ENCODE measurements at places on chromosomes 2 and 18.
A peak's percentile ranks its signal among the peaks of the same experiment; 100 is the strongest.

GRCh38 chr18:9715978-9716774 is 8.1 kb downstream of the RAB31 start:
- DNase-seq = no peak

- DNase-seq = no peak
Observed at GRCh38 chr18:78447211-78447610, 532.4 kb upstream of the SALL3 start.

GRCh38 chr2:159356053-159356554 is 69.6 kb upstream of the WDSUB1 start:
- no peak for DNase-seq

DNA sequence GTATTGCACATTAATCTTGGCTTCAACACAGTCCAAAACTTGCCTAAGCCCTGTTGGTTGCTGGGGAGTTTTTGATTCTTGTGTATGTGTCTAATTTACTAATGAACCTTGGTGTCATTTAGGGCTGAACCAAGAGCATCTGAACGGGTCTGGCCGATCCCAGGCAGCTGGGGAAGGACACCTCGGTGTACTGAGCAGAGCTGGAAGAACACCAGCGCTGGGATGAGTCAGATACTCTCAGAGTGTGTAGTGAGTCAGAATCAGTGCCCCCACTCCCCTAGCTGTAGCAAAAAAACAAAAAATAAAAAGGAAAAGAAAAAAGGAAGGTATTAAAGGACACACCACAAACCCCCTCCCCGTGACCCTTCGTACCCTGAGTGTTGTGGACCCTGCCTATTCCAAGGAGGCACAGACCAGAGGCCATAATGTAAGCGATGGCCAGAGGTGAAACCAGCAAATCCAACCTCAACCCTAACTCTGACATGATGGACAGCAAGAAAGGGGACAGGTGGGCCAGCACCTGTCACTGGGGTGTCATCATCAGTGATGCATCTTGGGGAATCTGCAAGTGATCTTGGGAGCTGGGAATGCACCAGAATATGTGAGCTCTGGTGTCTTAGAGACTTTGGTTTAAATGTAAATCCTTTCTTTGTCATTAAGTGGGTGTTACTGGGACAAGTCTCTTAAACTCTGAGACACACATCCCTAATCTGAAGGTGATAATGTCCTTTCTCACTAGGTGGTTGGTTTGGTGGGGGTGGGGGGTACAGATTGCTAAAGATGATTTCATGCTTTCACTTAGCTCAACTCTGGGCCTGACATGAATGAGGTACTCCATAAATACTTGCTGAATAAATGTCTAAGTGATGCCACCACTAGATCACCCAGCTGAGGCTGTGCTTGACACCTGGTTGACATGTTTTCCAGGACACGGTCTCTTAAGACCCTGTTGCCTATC is 34.2 kb upstream of the NCOA1 start:
- DNase-seq = peak; percentile 43

DNA sequence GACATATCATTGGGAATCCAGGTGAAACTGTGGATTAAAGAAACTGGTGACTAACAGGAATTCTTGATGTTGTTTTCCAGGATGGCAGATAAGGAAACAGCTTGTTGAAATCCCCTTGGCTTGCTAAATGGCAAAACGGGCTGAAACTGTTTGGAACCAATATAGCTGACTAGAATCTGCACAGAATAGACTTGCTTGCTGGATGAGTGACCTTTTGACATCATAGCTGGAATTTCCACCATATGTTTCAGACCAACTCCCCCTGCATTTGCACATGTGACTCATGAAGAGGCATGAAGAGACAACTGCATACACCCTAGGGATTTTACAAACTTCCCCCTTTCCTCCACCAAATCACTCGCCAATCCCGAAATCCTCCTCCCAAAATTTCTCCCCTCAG is 87.7 kb upstream of the LYPD1 start:
- no peak for DNase-seq

DNA sequence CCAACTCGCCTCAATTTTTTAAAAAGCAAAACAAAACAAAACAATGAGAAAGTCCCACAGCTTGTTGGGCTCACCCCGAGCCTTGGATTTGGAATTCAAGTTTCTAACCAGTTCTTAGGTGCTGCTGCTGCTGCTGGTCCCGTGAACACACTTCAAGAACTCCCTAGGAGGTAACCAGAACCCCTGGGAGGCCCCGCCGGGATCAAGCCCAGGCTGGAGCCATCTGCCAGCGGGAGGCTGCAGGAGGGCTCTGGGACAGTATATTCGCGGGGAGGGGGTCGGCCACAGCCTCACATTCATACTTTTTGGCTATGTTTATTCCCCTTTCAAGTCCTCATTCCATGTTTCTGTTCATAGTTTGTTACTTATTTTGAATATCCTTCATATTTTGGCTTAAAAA is 223.4 kb downstream of the TFCP2L1 start:
- no peak for DNase-seq

- DNase-seq = no peak
Observed at GRCh38 chr2:11862049-11862448, 115.6 kb downstream of the LPIN1 start.

DNA sequence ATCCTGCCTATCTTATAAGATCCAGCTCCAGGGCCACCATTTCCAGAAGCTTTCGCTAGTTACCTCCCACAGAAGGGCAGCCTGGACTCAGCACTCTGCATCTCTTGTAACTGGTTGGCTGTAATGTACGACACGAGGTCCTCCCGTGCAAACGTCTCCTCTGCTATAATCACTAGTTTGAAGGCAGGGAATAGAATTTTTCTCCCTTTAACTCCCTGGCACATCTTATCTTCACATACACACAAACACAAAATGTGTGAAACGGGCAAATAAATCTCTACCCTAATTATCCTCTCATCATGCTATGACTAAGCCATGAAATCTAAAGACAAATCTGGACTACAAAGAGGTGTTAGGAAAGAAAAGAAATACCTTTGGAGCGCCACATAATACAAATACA is 36.8 kb downstream of the RNU4ATAC start:
- no peak for DNase-seq

- DNase-seq = no peak
Observed at GRCh38 chr2:144348846-144349245, 171.1 kb downstream of the ZEB2 start.

DNA sequence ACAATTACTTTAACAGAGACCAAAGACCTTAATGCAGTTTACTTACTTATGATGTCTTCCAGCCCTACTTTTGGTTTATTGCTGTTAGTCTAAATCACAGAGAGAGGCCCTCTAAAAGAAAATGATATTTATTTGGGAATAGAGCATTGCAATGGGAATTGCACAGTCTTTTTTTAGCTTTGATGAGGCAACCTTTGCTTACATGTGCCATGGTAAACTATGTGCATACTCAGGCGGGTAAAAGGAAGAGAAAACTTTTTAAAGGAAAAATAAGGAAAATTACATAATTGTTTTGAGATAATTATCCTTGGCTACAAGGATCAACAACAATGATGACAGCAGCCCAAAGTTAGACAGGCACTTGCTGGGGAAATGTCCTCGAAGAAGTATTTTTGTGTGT is 78.6 kb downstream of the EFEMP1 start:
- DNase-seq = no peak

DNA sequence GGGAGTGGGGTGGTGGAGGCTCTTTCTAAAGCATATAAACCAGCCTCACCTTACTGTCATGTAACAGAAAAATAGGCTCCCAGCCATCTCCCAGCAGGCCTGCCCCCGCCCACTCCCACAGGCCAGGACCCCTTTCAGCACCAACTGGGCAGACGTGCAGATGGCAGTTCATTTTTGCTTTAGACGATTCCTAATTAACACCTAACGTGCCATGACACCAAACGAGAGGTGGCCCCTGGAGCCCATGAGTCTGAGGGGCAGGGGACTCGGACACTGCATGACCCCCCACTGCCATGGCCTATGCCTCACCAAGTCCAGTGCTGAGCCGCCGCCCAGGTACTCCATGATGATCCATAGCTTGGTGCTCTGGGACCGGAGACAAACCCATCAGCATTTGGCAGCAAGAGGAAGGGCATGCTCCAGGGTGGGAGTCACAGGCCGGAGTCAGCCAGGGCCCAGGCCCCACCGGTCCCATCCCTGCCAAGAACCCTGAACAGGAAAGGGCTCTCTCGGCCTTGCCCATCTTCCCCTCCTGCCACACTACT is 7.9 kb downstream of the STK25 start:
- no peak for DNase-seq

GRCh38 chr2:206693399-206694137 is 24.6 kb downstream of the DYTN start:
- peak; percentile 32 for DNase-seq

DNA sequence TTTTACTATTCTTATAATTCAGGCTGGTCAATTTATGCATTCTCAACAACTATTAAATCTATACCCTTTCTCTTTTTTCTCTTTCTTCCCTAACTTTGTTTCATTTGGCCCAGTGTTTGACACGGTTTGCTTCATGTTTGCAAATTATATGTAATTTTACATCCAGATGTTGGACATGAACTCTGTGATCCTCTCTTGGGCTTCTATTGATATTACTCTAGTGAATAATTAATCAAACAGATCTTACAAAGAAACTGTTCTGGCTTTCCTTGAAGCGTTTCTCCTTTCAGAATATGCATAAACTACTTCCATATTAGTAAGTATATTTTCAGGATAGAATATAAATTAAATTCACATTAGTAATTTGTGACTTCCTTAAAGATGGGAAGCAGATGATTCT is 225.1 kb upstream of the TMEFF2 start:
- no peak for DNase-seq

- DNase-seq = no peak
Observed at GRCh38 chr2:1538663-1539062, 125.4 kb downstream of the TPO start.

GRCh38 chr18:6639305-6639704 is 90.2 kb upstream of the ARHGAP28 start:
- DNase-seq = no peak

DNA sequence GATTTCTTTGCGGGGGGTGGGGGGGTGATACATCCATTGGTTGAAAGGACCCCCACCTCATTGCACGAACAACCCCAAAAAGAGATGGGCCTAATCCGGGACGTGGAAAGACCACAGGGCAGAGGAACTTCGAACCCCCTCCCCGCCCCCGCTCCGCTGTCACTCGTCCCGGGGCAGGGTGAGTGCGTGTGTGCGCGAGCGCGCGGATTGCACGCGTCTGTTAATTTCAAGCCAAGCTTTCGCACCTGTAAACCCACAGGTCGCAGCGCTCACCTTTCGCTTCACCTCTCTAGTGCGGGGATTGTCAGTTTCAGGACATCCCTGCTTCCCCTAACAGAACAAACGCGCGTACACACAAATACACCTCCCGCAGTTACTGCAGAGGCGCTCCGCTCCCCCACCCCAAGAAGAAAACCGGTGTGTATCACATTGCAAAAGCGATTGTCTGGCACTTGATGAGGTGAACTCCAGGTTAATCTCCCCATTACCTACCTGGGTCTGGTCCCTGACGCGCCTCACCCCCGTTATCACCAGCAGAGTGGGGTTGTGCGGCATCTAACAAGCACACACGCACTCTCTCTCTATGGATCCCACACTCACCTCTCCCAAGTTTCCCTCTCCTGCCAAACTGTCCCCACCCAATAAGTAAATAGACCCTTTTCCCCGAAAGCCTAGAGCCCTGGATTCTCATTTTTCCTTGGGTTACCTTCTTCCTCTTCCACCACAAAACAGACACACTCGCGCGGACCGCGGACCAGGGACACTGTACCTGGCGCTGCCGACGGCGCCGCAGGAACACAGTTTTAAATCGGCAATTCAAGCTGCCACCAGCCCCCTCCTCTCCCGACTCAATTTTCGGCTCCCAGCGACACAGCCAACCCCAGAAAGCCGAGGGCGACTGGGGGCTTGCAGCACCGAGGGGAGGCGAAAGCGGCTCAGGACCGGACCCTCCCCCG is 1.0 kb downstream of the CYP26B1 start:
- DNase-seq = no peak

DNA sequence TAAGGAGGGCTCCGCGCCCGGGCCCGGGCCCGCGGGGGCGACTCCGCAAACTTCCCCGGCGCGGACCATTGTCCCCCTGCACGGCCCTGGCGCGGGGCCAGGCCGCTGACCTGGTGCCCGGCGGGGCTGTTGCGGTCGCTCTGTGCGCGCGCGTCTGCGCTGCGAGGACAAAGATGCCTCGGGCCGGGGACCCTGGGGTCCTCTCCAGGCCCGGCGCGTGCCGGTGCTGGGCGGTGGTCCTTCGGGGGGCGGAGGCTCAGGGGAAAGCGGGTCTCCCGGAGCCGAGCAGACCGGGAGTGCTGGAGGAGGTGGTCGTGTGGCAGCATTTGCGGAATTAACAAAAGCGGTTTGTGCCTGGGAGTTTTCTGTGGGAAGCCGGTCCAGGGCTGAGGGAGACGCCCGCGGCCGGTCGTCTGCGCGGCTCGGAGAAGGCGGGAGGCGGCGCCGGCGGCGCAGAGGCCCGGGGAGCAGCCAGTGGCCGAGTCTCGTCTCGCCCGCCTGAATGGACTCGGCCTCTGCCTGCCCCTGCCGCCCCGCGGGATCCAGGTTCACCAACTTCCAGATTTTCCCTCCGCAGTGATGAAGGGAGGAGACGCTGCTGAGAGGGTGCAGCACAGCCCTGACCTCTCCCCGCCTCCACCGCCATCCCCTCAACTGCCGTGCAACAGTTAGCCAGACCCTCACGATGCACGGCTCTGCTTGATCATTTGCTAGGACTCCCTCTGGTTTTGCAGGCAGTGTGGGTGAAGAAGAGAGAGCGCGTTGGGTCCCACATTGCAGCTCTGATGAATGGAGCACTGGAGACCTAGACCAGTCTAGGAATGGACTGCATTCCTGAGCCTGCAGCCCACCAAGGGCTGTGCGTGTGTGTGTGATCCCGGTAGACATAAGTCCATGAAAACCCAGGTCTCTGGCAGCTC is 705 bp downstream of the EFR3B start:
- DNase-seq = no peak

DNA sequence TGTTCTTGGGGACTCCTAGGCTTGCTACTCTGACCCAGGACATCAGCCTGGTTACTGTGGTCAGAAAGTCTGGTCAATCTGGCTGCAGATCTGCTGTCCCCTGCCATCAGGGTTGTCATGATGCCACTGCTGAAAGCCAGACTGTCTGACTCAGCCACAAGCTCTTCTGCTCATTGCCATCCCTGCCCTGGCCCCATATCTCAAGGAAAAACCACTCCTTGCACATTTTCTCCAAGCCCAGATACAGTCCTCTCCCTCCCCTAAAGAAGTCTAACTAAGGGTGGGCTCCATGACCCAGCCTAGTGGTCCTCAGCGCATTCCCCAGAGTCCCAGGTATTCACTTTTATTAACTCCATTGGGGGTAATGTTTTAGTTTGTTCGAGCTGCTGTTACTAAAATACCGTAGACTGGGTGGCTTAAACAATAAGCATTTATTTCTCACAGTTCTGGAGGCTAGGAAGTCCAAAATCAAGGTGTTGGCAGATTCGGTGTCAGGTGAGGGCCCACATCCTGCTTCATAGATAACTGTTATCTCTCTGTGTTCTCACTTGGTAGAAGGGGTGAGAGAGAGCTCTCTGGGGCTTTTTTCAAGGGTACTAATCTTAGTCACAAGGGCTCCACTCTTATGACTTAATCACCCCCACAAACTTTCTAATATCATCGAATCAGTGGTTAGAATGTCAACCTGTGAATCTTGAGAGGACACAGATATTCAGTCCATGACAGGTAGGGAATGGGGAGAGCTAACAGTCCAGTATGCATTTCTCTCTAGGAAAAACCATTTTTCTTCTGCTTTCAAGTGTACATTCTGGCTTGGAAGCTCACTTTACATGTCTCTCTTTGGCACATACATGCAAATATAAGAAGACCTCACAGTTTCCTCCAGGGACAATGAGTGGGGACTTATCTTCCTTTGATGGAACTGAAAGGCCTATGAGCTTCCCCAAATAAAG is 94.8 kb upstream of the CXCR4 start:
- DNase-seq = no peak

- DNase-seq = no peak
Observed at GRCh38 chr2:197308585-197308984, 2.0 kb downstream of the ANKRD44 start.

- DNase-seq = peak; percentile 95
Observed at GRCh38 chr2:189393440-189394111, 47.7 kb upstream of the WDR75 start.

Measured in non-pigmented ciliary epithelial cell (primary cell).